ENCODE measurements at places on chromosomes 6 and 20.

DNA sequence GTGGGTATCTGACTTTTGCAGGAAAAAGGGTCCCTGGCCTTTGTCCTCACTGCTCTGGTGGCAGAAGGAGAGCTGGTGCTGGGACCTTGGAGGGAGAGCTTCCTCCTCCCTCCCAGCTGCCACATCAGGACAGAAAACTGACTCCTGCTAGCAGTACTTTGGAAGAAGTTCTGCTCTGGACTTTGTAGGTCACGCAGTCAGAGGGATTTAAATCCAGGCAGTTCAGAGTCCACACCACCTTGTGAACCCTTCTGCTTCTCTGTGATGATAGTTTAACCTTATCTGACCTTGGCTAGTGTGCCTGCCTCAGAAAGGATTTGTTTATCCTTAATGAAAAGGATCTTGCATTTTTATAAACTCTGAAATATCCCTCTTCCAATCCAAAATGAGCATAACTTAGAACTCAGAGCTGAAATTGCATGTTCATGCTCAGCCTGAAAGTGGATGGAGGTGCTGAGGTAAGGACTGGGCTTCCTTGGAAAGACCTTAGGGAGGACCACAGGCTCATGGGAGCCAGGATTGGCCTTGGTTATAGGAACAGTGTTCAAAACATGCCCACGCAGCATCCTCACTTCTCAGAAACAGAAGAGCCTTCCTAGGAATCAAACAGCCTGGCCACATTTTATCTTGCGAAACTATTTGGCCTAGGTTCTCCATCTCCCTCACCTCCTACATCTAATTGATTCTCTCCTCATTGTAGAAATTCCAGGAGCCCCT, 123.9 kb upstream of the SASH1 start:
- no peak for DNase-seq

DNA sequence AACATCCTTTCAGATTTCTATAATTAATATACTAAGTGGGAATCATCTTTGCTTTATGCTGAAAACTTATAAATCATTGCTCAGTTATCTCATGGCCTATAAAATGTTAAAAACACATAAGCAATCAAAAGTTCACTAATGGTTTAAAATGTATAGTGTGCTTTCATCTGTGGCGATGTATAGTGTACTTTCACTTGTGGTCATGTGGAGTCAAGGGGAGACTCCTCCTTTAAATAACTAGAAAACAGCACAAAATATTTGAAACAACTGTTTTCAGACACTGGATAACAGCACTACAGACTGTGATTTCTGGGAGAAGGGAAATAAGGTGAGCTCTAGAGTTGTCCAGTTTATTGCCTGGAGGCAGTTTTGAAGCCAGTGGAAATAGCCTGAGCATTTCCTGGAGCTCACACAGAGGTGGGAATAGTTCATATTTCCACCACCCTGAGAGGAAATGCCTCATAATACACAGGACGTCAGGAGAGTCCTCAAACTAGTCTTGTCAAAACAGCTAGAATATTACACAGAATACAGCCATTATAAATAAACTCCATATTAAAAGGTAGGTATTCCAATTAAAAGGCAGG, 89.4 kb downstream of the CEP162 start:
- no peak for DNase-seq

- no peak for DNase-seq
Measured at GRCh38 chr6:97026298-97026697, 101.8 kb downstream of the KLHL32 start.

DNA sequence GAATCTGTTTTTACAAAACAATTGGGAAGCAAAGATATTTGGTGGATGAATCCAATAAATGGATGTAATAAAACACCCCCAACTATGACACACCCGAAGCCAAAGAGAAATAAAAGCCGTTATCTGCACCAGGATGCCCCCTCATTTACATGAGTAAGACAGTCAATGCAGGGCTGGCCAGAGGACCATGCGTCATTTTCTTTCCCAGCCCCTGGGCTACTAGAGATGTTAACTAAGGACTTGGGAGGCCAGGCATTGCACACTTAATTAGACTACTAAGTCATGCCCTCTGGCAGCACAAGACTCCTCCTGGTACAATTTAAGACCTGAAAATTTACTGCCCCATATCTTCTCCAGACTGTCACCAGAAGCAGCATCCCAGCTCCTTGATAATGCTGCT, 3.2 kb downstream of the LEMD2 start:
- no peak for DNase-seq

- DNase-seq = no peak
Measured at GRCh38 chr20:23143098-23143497, 57.0 kb upstream of the CD93 start.

DNA sequence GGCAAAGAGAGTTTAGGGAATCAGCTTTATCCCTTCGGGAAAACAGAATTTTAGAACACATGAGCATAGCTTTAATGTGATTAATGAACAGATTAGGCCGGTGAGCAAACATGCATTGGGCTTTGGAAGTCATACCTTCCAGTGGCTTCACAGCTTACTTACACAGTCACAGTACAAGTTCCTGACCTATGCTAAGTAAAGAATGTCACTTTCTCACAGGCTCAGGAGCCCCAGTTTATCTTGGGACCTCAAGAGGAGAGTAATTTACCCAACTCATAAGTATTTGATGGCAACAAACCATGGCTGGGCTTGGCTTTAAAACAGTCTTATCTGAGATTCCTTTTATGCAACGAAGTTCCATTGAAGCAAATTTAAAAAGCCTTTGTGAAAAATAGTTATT, 195.9 kb downstream of the AKAP7 start:
- no peak for DNase-seq

DNA sequence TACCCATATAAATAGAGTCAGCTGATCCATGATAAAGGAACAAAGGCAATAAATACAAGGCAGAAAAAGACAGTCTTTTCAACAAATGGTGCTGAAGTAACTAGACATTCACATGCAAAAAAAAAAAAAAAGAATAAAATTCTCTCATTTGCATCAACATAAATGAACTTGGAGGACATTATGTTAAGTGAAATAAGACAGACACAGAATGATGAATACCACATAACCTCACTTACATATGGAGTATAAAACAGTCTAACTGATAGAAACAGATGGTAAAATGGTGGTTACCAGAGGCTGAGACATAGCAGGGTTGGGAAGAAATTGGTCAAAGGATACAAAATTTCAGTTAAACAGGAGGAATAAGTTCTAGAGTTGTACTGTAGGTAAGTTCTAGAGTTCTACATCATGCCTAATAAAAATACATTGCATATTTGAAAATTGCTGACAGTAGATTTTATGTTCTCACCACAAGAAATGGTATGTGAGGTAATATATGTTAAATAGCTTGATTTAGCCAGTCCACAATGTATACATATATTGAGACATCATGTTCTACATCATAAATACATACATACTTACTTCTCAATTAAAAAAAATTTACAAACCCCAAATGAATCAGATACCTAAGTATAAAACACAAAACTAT, 8.3 kb downstream of the ZNF322 start:
- no peak for DNase-seq

Data from hematopoietic multipotent progenitor cell treated with erythropoietin and hydrocortisone succinate and interleukin-3 and kit ligand, for 17 days (in vitro differentiated cells).